ENCODE measurements at places on chromosomes 16 and 17.

GRCh38 chr16:82626791-82627261, at the start of gene CDH13:
TSS of gene CDH13 (plus strand) at chr16:82626969.
- no peak for DNase-seq

GRCh38 chr16:10738231-10739077, 5.2 kb upstream of the NUBP1 start:
- DNase-seq, result no peak

- DNase-seq, result no peak
Observed at GRCh38 chr17:55168958-55169687, 95.6 kb upstream of the HLF start.

DNA sequence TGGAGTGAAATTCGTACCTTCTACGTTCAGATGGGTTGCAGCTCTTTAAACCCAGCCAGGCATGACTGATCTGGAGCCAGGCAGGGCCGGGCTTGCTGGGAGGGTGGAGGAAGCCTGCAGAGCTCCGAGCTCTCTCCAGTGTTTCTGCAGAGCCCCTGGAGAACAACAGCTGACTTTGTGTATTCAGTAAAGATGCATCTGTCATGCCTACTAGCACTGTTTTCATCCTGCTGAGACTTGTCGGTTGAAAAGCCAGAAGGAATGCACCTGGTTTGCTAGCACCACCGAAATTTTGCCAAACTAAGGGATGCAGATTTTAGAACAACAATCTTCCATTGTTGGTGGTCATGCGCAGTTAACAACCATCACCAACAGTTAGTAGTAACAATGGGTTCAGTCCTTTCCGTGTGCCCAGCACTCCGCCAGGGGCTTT, 22.4 kb upstream of the SCNN1B start:
- no peak for DNase-seq

GRCh38 chr17:31371511-31372097, 19.9 kb upstream of the RAB11FIP4 start:
- no peak for DNase-seq

GRCh38 chr16:35102780-35103403, 1643.5 kb downstream of the TP53TG3F start:
- DNase-seq, result no peak

DNA sequence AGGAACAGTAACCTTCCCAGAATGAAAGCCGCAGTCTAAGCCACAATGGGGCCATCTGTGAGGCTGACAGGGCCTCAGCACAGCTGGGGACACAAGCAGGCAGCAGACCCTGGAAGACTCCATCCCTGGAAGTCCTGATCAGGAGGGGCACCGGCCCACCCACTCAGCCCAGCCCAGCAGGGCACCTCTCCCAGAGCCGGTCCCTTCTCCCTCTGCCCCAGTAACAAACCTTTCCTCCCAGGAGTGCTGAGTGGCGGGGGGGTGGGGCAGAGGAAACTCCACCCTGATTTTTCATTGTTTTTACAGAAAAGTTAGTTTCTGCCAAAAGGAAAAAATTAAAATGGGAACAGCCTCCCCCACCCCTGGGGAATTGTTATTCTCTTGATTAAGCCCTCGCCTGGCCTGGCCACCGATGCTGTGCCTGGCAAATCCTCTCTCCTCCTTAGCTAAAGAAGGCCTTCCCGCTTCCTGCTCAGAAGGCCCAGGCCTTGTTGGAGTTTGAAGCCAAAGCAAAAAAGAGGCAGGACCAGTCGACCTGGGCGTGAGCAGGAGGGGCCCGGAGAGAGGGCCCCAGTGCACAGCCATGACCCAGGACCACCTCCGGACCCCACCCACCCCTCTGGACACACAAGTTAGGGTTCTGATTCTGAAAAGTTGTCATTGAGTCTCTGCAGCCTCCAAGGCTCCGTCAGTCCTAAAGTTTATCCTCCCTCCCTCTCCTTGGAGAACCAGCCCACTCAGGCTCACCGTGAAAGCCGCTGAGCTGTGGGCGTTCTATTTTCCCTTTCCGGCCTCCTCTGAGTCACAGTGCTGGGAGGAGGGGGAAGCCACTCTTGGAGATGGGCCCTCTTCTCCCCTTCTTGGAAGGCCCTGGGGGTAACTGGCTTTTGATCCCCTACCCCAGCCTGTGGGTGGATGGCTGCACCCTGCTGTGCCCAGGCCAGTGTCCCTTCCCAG, 128.4 kb upstream of the TNRC6C start:
- DNase-seq, result no peak

- no peak for DNase-seq
Observed at GRCh38 chr16:52293204-52293603, 253.7 kb downstream of the TOX3 start.

- DNase-seq, result no peak
Observed at GRCh38 chr17:33786478-33786877, 468.6 kb upstream of the CCL2 start.

- no peak for DNase-seq
Observed at GRCh38 chr16:85194307-85195270, 82.3 kb upstream of the CIBAR2 start.

- no peak for DNase-seq
Observed at GRCh38 chr17:73890831-73891405, 246.7 kb upstream of the SDK2 start.

DNA sequence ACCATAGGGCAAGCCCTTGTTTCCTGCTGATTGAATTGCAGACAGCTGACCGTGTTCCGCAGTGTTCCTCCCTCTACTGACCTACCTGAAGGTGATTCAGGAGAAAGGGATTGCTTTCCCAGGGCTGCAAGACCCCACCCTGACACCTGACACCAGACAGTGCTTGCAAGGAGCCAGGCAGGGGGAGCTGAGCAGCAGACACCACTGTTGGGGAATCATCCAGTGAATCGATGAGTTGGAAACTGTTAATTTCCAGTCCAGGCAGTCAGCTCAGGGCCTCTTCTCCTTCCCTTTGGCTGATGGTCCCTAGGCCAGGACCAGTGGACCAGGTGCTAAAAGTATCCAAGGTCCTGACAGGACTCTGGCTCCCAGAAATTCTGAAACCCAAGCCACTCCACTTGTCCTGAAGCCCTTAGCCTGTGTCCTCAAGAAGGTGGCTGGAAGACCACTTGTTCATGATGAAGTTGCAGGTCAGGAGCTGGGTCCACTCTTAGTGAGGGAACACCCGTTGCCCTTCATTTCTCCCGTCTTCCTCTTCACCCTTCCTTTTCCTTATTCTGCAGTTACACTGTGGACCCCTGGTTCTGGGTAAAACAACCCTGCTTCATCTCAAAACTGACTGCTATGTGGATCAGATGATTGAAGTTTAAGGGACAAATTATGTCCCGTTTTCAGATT, 9.5 kb upstream of the UNK start:
- DNase-seq, result no peak

DNA sequence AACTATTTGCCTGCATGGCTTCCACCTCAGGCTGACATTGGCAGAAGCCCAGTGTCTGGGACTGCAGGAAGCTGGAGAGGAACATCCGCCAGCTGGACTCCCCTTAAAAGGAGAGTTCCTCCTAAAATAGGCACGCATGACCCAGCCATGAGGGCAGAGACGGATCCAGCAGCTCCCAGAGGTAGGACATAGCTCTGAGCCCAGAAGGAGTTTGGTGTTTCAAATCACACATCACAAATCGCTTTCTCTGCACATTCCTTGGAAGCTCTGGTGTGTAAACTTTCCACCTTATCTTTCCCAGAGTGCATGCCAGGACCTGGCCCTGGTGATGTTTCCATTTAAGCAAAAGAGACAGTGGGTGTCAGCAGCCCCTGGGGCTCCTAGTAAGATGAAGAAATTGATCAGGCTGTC, 231.1 kb upstream of the CDH5 start:
- no peak for DNase-seq

GRCh38 chr17:61635913-61636432, 45.0 kb upstream of the NACA2 start:
- DNase-seq, result no peak

- no peak for DNase-seq
Observed at GRCh38 chr17:29162909-29163341, 17.3 kb downstream of the MYO18A start.

GRCh38 chr17:77433385-77434135, 292.8 kb downstream of the SEC14L1 start:
- DNase-seq, result no peak

DNA sequence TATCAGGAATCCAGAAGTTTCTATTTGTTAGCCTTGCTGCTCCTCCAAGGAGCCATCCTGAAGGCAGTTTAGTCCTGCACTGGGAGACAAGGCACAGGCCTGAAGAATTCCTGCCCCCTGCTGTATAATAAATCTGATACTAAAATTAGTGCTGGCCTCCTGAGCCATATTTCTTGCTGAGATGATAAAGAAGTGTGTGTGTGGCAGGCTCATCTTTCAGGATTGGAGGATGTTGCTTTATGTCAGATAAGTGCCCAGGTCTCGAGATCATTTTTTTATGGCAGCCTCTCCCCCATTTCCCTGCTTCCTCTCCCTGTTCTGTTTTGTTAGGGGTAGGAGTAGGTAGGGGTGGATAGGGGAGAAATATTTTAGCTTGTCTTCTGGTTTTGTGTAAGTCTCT, 26.0 kb downstream of the MSI2 start:
- no peak for DNase-seq

DNA sequence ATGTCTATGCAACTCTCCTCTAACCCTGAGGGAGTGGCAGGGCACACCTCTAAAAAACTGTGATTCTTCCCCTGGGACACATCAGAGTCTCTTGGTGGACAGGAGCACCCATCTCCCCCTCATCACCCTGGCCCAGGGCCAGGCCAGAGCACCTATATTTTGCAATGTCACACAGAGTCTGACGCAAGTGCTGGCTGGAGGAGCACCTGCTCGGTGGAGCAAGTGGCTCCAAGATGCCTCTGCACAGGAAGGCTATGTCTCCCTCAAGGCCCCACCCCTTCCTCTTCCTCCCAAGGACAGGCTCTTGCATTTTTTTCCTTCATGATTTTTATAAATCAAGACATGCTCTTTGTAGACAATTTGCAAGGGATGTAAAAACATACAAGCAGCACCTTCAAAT, 13.3 kb downstream of the SNN start:
- DNase-seq, result no peak

DNA sequence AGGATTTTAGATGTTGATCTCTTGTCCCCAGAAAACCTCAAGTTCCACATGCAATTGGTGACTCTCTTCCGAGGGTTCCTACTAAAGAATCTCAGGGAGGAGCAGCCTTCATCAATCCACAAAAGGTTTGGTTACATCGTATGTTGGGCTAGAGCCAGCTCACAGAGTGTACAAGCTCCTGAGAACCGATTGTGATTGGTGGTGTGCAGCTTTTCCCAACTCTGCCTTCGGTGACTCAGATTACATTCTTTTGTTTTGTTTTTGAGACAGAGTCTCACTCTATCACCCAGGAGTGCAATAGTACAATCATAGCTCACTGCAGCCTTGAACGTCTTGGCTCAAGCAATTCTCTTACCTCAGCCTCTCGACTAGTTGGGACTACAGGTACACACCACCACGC, 172.4 kb downstream of the PMP22 start:
- no peak for DNase-seq

DNA sequence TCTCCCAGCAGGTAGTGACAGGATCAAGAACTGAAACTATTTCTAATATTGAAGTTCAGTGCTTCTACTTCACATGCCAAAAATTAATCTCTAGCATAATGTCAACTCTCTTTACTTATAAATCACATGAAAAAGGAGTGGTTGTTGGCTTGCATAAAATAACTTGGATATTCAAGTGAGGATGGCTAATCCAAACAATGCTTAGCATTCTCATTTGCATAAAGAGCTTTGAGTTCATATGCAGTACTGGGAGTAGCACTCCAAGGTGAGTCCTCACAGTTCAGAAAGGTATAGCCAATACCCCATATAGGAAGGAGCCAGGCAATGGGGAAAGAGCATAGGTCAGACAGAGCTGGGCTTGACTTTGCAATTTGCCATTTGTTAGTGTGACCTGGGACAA, 149.3 kb downstream of the PCTP start:
- DNase-seq, result no peak

DNA sequence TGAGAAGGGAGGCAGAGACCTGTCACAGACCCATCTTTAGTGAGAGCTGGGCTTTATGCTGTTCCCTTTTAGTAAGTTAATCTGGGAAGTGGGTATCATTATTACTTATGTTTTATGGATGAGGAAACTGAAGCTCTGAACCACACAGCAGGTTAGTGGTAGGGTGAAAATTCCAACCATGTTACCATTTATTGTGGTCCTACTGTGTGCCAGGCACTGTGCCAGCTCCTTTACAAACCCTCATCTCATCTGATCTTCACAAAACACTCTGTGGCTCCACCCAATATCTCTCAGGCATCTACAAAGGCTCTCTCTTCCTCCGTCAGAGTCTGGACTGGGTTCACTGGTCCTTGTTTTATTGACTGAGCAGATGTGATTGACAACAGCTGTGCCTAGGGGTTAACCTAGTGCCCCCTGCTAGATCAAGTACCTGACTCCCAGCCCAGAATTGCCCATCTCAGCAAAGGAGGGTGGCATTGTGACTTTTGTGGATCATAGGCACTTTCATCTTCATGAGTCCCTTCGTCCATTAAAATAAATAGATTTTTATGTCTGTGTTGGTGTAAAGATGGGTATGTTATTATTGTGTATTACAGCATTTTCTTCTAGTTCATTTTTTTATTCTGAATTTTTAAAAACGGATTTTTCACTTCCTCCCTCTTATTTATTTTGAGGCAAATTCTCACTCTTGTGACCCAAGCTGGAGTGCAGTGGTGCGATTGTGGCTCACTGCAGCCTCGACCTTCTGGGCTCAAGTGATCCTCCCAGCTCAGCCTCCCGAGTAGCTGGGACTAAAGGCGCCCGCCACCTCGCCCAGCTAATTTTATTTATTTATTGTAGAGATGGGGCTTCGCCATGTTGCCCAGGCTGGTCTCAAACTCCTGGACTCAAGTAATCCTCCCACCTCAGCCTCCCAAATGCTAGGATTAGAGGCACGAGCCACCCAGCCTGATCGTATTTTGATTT, 3.1 kb downstream of the TGFB1I1 start:
- DNase-seq, result no peak

- no peak for DNase-seq
Observed at GRCh38 chr17:21039839-21040575, 2.8 kb downstream of the USP22 start.

DNA sequence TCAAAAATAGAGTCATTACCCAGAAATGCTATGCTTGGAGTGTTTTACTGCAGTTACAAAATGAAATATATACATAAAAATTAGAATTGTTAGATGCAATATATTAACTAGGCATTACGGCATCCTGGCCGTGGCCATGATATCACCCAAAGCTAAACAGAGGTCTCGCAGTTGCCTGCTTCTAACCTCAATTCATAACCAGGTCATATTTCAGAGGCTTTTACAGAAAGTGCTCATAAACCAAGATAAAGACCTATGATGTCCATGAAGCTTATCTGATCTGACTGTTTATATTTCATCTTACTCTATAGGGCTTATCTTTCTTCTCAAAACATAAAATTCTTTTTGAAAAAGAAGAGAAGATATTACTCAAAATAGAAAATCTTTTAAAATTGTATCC, 664.5 kb upstream of the SALL1 start:
- DNase-seq, result no peak

Measured in cortex of kidney (tissue), 1 donor.